ENCODE measurements at places on chromosomes 7 and 10. TPM values are rescaled to one million over a fixed set of nuclear protein-coding genes. Genes with fewer than 3 reads are reported as not detected.

Gene TMEM236
- under 0.01 TPM for total RNA-seq

Gene RELN
- total RNA-seq, result 4.7 TPM

Gene FGFR2
- 0.17 TPM for total RNA-seq

Gene C10orf105
- total RNA-seq, result not detected

Gene PRRT4
- not detected for total RNA-seq

Gene UTF1
- total RNA-seq, result not detected

Gene DNAJC2
- 18.5 TPM for total RNA-seq

Gene SPDYE11
- total RNA-seq, result under 0.01 TPM

Gene MUC12
- 0.87 TPM for total RNA-seq

Gene GSDME
- 75.3 TPM for total RNA-seq

Gene GIMAP4
- 2.0 TPM for total RNA-seq

Gene ZNF117
- 6.5 TPM for total RNA-seq

Gene HGF
- total RNA-seq, result 80.7 TPM

Gene UPK3BL2
- total RNA-seq, result 1.9 TPM

Gene MMP21
- not detected for total RNA-seq

Gene CALML5
- total RNA-seq, result not detected

Gene MET
- 12.6 TPM for total RNA-seq

Gene SCART1
- 3.0 TPM for total RNA-seq

Gene ZNF804B
- not detected for total RNA-seq

Gene ZNF853
- 1.5 TPM for total RNA-seq

Gene ABCB1
- 10.5 TPM for total RNA-seq

Gene LBX1
- total RNA-seq, result not detected

Gene RBM28
- 11.4 TPM for total RNA-seq

Gene SYT15B
- not detected for total RNA-seq

Gene UCMA
- not detected for total RNA-seq

Gene NODAL
- not detected for total RNA-seq

Gene TCF7L2
- 3.0 TPM for total RNA-seq

Gene ZNF239
- 5.5 TPM for total RNA-seq

Gene MTERF1
- total RNA-seq, result 14.0 TPM

Gene SHH
- total RNA-seq, result under 0.01 TPM

Gene LEP
- not detected for total RNA-seq

Gene GSAP
- 8.6 TPM for total RNA-seq

Gene SEPTIN14
- total RNA-seq, result not detected

Gene PRSS58
- total RNA-seq, result not detected

Gene HOXA2
- 1.3 TPM for total RNA-seq

Gene SLC26A4
- total RNA-seq, result 0.33 TPM
